ENCODE measurements at places on chromosomes 3 and 15.

GRCh38 chr3:184864000-184864399 lies 52.0 kb downstream of the VPS8 start:
- DNase-seq, result no peak

DNA sequence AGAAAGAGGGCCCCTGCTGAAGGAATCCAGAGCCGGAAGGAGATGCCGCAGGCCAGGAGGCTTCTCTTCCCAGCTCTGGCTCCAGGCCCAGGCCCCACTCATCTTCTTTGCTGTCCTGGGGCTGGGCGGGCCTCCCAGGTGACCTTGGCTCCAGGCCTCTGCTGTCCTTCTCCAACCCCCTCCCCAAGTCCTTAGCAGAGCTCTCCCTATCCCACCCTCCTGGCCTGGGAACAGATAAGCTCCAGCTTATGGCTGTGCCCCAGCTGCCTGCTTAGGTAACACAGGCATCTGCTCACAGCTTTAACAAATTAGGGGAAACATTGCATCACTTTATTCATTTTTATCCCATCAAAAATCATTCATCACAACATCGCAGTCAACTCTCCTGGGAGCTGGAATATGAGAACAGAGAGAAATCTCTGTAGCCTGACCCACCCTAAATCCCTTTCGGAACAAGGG lies 86.9 kb downstream of the SEMA5B start:
- DNase-seq, result no peak

DNA sequence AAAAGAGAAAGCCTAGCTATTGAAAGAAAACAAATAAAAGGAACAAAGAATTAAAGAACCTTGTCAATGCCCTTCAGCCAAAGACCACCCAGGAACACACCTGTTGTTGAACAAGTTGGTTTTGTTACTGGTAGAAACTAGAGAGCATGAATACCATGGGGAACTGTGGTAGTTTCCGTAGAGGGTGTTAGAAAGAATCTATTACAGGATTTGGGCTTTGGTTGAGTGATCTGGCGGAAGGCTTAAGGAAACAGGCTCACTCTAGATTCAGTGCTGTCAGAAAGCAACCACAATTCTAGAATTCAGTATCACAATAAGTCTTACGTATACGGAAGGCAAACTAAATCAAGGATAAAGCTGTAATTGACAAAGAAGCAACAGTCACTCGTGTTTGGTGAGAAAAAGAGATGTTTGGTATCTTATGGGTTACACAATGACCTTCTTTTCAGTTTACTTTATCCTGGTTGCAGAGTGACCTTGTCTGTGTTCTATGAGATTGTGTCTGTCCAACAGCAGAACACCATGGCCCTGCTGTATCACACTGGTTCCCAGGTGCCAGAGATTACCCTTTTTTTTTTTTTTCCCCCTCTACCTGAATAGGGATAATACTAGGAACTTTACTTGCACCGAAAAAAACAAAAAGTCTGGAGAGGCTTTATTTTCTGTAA lies 265.9 kb downstream of the SHQ1 start:
- no peak for DNase-seq

DNA sequence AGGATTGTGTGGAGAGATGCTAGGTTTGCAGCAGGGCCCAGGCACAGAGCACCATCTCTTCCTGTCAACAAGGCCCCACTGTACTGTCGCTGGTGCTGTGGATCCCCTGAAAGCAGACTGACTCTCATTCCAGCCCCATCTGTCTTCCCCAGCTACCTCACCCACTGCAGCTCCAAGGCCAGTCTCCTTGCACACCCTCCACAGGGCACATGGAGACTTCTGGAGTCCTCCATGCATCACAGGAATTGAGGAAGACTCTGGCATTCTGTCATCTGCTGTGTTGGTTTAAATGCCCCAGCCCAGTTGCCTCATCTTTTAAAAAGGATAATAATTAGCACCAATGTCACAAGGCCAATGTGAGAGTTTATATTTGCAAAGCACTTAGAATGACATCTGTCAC lies 301.2 kb downstream of the RPLP1 start:
- DNase-seq, result no peak

DNA sequence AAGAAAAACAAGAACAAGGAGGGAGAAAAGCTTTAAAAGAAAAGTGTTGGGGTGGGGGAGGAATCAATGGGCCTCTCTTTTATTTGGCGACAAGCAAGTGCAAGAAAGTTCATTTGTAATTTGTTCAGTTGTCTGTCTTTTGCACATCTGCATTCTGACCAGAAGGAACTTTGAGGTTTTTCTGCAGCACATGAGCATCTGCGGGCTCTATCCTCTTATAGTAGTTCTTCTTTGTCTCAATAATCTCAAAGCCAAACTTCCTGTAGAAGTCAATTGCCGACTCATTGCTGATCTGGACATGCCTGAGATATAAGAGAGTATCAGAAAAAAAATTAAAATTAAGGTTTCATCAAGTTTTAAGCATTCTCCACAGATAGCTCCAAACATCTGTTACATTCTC lies 24.4 kb downstream of the NAA50 start:
- no peak for DNase-seq

GRCh38 chr3:104291878-104292277 lies 1074.8 kb upstream of the ALCAM start:
- no peak for DNase-seq

- DNase-seq, result no peak
Measured at GRCh38 chr3:81863756-81864155, 102.3 kb upstream of the GBE1 start.

- no peak for DNase-seq
Measured at GRCh38 chr15:74431116-74431515, 2.6 kb downstream of the SEMA7A start.

GRCh38 chr3:88298189-88298588 lies 148.4 kb downstream of the C3orf38 start:
- no peak for DNase-seq

DNA sequence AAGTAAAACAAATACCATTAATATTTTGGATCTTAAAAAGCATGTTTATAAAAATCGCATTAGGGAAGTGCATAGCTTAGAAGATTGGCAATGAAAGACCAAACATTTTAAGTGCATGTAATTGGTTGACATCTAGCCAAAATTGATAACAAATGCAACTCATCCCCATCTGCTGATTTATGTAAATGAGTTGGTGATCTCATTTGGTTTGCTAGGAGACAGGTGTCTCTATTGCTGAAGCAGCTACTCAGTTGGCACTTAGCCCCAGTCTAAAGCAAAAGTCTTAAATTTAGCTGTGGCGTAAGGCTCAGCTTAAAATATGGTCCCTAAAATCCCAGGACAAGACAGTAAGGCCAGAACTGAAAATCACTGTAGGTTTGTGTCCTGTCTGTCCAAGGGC lies 113.5 kb upstream of the CHL1 start:
- no peak for DNase-seq

GRCh38 chr15:90043530-90044010 lies 42.4 kb downstream of the ZNF710 start:
- DNase-seq, result no peak

DNA sequence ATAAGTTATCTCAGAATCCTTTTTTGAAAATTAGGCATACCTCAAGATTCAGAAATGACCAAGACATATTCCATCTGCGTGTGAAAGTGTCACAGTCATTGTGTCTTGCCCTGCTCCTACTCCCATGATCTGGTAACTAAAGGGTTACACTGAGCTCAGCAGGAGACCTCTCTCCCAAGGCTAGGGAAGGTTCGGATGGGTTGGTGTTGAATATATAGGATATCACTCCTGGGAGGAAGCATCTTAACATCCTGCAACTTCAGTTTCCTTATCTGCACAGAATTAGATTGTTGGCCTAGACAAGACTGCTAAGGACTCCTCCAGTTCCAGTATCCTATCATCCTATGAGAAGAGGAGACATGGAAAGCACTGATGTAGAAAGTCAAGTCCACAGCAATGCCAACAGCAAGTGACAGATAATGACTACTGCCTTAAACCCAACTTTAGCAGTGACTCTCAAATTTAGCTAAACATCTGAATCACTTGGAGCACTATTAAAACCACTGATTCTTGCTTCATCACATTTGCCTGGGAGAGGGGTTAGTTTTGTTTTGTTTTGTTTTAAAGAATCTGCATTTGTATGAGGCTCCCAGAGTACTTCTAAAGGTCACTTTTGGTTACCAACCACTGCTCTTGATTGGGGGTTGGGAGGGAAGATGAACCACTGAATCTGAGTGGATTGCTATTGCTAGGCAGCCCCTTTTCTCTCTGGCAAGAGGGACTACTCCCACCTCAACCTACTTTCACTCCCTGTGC lies 9.7 kb downstream of the ADAMTS9 start:
- DNase-seq, result no peak

DNA sequence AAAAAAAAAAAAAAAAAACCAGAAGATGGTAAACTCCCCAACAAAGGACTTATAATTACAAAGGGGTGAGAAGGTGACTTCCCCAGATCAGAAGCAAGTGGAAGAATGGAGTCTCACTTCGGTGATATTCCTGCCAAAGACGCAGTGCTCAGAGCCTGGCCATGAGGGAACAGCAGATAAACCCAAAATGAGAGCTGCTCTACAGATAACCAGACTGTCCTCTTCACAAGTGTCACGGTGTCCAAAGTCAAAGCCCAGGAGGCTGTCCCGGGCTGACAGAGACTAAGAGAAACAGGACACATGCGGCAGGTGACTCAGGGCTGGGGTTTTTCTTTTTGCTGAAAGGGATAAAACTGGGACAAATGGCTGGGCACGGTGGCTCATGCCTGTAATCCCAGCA lies 48.8 kb downstream of the HMCES start:
- no peak for DNase-seq

- DNase-seq, result no peak
Measured at GRCh38 chr3:16334909-16335308, 69.9 kb downstream of the OXNAD1 start.

DNA sequence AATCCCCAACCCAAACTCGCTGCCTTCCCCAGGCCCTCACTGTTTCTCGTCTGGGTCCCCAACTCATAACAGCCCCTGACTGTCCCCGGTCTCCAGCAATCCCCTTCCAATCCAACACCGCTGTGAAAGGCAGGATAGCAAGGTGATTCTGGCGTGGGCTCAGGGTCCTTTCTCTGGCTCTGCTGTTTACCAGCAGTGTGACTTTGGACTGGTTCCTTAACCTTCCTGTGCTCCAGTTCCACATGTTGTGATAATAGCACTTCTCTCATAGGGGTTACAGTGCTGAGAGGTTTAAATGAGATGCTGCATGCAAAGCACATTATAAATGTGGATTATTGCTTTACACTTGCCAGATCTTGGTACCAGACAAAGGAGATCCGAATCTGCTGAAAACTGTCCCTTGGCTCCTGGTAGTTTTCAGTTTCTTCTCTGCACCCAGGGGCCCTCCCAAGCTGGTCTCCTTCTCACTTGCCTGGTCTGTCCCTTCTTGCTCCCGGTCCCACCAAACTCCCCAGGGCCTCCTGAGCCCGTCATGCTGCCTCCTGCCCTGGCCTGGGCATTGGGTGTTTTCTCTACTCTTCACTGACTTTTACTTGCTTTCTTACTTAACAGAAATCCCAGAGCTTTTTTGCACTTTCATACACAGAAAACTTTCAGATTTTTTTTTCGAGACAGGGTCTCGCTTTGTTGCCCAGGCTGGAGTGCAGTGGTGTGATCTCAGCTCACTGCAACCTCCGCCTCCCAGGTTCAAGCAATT lies 26.8 kb upstream of the CYP11A1 start:
- DNase-seq, result no peak

DNA sequence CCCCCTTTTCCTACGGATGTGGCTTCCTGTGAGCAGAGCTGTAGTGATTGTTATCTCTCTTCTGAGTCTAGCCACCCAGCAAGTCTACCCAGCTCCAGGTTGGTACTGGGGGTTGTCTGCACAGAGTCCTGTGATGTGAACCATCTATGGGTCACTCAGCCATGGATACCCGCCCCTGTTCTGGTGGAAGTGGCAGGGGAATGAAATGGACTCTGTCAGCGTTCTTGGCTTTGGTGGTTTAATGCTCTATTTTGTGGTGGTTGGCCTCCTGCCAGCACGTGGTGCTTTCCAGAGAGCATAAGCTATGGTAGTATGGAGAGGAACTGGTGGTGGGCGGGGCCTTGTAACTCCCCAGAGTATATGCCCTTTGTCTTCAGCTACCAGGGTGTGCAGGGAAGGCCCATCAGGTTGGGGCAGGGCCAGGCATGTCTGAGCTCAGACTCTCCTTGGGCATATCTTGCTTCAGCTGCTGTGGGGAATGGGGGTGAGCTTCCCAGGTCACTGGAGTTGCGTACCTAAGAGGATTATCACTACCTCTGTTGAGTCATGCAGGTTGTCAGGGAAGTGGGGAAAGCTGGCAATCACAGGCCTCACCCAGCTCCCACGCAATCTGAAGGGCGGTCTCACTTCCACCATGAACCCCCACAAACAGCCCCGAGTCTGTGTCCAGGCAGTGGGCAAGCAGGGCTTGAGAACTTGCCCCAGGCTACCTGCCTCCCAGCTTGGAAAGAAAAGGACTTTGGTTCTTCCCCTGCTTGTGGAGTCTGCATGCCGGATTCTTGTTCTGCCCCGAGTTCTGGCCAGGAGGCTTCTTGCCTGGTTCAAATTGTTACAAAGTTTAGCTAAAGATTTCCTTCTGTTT lies 9.0 kb upstream of the ADGRG7 start:
- DNase-seq, result peak; percentile 38

- DNase-seq, result no peak
Measured at GRCh38 chr3:143351895-143352608, 232.5 kb downstream of the CHST2 start.

DNA sequence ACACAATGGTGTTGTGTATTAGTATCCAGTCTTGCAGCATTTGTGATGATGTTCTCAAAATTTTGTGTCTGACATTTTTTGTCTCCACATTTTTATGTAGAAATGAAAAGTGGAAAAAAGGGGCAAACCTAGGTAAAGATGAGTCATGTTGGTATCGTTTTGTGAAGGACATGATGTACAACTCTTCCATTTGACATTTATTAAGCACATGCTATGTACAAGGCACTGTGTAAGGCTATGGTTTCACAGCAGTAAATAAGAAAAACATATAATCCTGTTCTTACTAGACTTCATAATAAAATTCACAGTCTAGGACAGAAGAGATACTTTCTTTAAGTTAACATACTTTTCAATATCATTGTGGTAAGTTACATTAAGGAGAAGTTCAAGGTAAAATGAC lies 143.5 kb upstream of the CNTN4 start:
- no peak for DNase-seq

GRCh38 chr3:127408684-127409420 lies 121.0 kb upstream of the PRR20G start:
- DNase-seq, result no peak

DNA sequence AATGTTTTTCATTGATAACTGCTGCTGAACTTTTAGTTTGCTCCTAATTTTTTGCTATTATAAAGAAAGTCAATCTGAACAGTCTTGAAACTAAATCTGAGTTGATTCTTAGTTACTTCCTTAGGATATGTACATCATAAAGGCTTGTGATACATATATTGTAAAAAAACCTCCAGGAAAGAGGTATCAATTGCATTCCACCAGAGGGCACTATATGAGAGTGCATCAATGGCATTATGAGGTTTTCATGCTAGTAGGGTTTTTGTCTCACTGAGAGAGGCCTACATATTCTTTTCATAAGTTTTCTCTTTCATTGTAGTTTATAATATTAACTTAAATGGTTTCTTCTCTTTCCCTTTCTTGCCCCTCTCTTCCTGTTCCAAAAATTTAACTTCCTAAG lies 46.9 kb downstream of the PIK3R4 start:
- peak; percentile 52 for DNase-seq

DNA sequence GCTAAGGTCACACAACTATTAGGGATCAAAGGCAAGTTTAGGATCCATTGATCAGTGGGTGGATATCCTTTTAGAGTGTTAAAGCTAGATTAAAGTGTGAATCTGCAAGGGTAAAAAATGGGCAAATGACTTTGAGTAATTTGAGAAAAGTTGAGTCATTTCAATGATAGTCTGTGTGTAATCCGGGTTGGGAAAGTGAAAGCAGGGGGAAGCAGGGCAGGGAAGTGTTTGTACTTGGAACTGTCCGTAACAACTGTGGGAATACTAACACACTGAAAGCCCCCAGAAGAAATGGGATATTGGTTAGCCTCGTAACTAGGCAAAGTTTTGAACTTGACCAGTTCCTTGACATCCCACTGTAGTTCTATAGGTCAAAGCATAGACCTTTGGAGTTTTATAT lies 187.2 kb upstream of the SLITRK3 start:
- DNase-seq, result no peak

Measured in T-helper 2 cell (primary cell).